NCI-H187 treated with DMSO at 0.1 percent for 48 hours (cell line): ENCODE measurements at places on chromosomes 6 and 20.
A peak's percentile ranks its signal among the peaks of the same experiment; 100 is the strongest.

DNA sequence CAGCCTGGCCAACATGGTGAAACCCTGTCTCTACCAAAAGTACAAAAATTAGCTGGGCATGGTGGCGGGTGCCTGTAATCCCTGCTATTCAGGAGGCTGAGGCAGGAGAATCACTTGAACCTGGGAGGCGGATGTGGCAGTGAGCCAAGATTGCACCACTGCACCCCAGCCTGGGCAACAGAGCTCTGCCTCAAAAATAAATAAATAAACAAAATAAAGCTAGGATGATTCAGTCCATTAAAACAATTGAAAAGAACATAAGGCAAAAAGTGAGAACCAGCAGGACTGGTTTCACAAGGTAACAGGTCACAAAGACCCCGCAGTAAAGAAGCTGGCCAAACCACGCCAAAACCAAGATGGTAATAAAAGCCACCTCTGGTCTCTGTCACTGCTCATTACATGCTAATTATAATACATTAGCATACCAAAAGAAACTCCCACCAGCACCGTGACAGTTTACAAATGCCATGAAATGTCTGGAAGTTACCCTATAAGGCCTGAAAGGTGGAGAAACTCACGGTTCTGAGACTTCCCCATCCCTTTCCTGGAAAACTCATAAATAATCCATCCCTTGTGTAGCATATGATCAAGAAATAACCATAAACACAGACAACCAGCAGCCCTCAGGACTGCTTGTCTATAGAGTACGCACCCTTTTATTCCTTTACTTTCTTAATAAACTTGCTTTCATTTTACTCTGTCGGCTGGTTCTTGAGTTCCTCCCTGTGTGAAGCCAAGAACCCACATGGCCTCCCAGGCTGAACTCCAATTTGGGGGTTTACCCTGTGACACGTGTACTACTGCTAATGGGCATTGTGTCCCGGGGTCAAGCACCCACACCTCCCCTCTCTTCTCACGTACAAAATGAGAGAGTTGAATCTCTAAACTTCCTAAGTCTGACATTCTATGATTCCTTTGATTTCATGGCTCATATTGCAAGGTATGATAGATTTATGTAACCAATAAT lies 10.2 kb downstream of the LAMA4 start:
- no peak for DNase-seq

GRCh38 chr20:33811776-33812151 lies 616 bp downstream of the CHMP4B start:
- no peak for DNase-seq

GRCh38 chr20:62292108-62292507 lies 10.7 kb upstream of the ADRM1 start:
- DNase-seq, result no peak

DNA sequence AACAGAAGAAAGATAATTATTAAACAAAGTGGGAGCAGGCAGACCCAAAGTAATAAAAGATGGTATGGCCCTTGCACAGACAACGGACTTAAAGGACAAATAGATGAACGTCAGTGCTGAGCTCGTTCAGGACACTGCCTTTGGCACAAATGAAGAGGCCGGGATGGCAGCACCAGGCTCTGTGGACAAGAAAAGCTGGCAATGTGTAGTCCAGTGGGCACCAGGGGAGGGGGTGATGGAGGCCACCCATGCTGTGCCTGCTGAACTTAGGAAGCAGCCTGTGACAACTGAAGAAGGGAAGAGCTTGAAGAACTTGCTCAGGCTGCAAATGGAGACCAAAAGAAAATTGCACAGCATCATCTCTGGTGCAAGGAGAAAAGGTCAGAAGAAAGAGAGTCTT lies 131.0 kb downstream of the ANKRD60 start:
- DNase-seq, result no peak

GRCh38 chr6:166078294-166078693 lies 89.4 kb downstream of the TBXT start:
- no peak for DNase-seq

GRCh38 chr20:48787861-48788375 lies 39.9 kb downstream of the PREX1 start:
- no peak for DNase-seq

GRCh38 chr20:43909211-43909610 lies 5.4 kb upstream of the TOX2 start:
- DNase-seq, result no peak

GRCh38 chr6:48535582-48536009 lies 424.6 kb upstream of the PTCHD4 start:
- DNase-seq, result no peak

DNA sequence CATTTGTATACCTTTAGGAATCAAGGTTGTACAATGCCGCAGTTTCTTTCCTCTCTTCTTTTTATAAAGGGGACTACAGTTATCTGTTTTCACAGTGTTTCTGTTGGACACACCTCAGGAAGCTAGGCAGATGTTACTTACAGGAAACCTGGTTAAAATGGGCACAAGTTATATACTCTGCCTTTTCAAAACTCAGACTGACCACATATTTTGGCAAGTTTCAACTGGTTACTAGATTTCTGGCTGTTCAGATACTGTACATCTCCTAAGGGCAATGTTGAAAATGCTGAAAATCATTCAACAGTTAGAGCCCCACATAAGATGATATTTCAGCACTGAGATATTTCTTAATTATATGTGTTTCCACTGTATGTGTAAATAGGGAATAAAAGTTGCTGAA lies 92.5 kb upstream of the SLC35B3 start:
- DNase-seq, result no peak

DNA sequence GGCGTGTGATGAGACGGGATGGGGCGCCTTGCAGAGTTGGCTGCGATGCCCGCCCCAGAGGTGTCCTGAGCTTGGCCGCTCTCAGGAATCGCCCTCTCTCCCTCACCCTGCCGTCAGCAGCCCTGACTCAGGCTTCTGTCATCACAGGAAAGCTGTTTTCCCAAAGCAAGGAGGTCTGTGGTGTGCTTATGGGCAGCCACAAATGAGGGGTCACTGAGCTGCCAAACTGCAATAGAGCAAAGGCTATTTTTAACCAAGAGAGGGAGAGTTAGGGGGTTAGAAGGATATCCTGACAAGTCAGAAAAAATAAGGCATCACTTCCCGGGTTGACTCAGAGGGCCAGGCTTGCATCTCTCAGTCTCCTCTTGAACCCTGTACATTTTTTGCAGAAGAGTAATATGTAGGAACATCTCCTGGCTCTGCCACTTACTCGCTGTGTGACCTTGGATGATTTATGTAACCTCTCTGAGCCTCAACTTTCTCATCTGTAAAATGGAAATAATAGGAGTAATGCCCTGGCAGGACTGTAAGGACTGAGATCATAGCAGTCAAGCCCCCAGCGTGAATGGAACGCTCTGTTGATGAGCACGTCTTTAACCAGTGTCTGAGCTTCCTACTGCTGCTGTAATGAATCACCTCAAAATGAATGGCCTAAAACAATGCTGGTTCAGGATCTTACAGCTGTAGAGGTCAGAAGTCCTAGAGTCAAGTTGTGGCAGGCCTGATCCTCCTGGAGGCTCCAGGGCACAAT lies 181.9 kb downstream of the NFATC2 start:
- DNase-seq, result no peak

DNA sequence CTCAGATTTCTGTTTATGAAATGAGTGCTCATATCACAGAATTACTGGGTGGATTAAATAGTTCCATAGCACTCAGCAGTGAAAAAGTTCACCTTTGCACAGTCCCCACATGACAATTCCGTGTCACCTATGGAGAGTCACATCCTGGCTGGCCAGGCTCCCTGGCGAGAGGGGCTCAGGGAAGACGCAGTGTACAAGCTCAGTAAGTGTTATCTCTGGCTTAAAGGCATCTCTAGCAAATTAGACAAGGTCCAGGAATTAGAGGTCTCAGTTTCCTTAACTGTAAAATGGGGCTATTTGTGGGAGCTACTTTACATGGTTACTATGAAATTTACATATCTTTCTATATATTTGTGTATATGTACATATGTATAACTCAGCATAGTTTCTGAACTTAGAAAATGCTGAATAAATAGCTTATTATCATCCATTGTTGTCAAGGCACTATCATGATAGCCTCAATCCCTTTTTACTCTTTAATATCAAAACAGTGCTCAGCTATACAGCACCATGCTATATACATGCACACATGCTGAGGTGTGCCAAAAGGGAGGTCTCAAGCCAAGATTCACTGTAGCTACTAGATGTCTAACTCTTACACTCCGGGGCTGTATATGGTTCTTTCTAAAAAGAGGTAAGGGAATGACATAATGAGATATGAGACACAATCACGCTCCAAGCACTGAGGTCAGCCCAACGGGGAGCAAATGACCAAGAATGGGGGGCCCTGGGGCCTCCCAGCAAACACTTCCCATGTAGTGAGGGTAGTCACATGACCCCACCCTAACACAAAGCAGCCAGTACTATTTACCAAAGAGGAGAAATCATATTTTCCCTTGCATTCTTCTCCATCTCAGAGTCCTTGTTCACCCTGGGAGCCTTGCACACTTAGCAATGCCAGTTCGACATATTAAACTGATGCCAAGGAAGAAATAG lies 59.4 kb downstream of the SLC22A23 start:
- no peak for DNase-seq

- DNase-seq, result no peak
These were observed 124.7 kb downstream of the CD24 start for GRCh38 chr6:106849676-106850332.

GRCh38 chr6:67265996-67266921 lies 1368.8 kb upstream of the ADGRB3 start:
- no peak for DNase-seq

- no peak for DNase-seq
These were observed 538 bp downstream of the FERMT1 start for GRCh38 chr20:6122111-6122872.

GRCh38 chr20:16111852-16112412 lies 461.3 kb downstream of the KIF16B start:
- DNase-seq, result peak; percentile 85

DNA sequence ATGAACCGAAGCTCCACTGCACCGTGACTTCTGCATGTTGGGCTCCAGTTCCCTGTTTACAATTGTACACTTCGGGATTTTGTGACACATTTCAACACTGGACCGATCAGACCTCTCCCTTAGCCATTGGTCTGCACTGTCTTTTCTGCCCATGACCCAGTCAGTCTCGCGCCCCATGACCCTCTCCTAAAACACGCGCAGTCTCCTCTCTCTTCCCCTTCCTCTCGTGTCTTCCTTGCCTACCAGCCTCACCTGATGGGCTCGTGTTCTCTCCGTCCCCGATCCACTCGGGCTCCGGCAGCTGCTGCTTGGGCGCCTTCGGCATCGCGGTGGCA lies 535 bp upstream of the ABCF1 start:
- no peak for DNase-seq

DNA sequence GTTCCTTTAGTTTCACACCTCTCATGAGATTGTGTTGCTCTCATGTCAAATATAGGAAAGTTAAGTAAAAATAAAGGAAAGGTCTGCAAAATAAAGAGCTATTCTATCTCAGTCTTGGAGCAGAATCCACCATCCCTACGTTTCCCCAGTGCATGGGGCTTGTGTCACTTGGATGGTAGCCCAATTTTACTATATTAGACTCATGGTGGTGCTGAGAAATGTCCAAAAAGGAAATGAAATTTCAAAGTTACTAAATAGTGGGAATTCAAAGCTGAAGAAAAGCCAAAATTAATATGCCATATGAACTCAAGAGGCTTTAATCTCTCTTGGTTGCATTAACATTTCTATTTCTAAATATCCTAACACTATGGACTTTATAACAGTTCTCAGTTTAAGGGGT lies 1283.3 kb upstream of the GJE1 start:
- DNase-seq, result no peak

- no peak for DNase-seq
These were observed 1.4 kb downstream of the PIM1 start for GRCh38 chr6:37171201-37171969.

- no peak for DNase-seq
These were observed 119.7 kb downstream of the ADGRB3 start for GRCh38 chr6:68754681-68755213.

GRCh38 chr6:12060780-12061609 lies 48.9 kb downstream of the HIVEP1 start:
- DNase-seq, result peak; percentile 30

DNA sequence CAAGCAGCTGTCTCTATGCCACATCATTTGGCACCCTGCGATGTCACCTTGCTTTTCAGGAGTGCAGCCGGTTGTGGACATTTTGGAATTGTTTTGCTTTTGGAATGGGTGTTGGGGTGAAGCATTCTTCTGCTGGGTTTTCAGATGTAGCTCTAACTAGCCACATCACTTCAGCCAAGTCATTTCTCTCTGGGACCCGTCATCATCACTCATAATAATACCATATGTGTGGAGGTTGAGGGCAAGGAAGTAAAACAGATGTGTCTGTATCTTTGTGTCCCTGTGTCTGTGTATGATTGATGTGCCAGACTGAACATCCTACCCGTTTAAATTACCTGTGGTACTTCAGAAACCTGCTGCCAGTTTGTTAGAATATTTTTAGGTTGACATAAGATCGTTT lies 49.5 kb upstream of the TULP4 start:
- DNase-seq, result no peak

- no peak for DNase-seq
These were observed 10.8 kb downstream of the MAPK13 start for GRCh38 chr6:36141091-36141490.

GRCh38 chr20:38806855-38807655 lies 1.6 kb downstream of the PPP1R16B start:
- peak; percentile 14 for DNase-seq

DNA sequence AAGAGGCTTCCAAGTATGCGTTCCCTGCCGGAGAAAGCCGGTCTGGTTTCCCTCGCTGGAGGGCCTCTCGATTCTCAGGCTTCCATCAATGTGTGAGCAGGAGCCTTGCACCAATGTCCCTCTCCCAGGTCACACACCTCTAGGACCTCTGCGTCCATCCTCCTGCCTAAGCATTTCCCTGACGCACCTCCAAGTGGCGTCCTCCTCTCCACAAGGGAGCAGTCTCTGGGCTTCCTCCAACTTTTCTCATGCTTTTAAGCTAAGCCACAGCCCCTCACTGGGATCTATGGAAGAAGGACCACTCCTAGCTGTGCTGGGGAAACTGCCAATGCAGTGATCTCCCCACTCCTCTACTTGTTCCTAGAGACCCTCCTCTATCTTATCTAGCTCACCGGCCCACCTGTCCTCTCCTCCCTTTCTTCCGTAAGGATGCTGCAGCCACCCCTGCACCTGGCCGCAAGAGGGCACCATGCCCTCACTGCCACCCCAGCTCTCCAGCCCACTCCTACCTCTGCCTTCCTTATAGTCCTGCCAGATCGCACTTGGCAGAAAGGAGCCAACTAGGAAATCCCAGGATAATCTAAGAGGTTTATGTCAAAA lies 258.7 kb downstream of the LRFN2 start:
- peak; percentile 52 for DNase-seq

DNA sequence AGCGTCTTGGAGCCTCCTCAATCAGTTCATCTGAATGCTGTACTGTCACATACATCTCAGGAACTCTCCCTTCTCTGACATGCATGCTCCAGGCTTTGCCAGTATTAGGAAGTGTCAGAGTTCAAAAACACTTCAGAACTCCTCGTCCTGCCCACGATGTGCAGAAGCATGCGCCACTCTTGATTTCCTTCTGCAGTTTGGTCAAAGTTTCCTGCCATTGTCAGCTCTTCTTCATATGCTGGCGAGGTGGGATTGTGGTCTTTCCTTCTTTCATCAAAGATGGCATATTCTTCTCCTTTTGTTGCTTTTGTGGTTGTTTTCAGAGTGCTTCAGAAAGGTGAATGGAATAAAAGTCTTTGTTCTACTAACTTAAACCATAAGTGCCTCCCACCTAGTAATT lies 21.0 kb downstream of the SLC13A3 start:
- no peak for DNase-seq

- no peak for DNase-seq
These were observed 107.2 kb upstream of the GGTLC1 start for GRCh38 chr20:24095756-24096155.

- no peak for DNase-seq
These were observed 43.8 kb downstream of the CEP57L1 start for GRCh38 chr6:109139109-109139508.

GRCh38 chr6:43687437-43688347 lies at the start of gene MRPS18A:
Gene MRPS18A, minus strand, starts transcription at chr6:43687791. Its CDS starts 12 bp downstream, at chr6:43687779.
- peak; percentile 53 for DNase-seq
